ENCODE measurements at places on chromosomes 12 and 14.

- DNase-seq: no peak
These were observed 42.3 kb downstream of the NPAS3 start for GRCh38 chr14:32980902-32981501.

GRCh38 chr14:93797071-93797470, 8.8 kb upstream of the PRIMA1 start:
- DNase-seq: no peak

GRCh38 chr14:30657606-30658163, 35.6 kb downstream of the SCFD1 start:
- DNase-seq: no peak

GRCh38 chr12:54641554-54641953, 6.6 kb downstream of the DCD start:
- no peak for DNase-seq

DNA sequence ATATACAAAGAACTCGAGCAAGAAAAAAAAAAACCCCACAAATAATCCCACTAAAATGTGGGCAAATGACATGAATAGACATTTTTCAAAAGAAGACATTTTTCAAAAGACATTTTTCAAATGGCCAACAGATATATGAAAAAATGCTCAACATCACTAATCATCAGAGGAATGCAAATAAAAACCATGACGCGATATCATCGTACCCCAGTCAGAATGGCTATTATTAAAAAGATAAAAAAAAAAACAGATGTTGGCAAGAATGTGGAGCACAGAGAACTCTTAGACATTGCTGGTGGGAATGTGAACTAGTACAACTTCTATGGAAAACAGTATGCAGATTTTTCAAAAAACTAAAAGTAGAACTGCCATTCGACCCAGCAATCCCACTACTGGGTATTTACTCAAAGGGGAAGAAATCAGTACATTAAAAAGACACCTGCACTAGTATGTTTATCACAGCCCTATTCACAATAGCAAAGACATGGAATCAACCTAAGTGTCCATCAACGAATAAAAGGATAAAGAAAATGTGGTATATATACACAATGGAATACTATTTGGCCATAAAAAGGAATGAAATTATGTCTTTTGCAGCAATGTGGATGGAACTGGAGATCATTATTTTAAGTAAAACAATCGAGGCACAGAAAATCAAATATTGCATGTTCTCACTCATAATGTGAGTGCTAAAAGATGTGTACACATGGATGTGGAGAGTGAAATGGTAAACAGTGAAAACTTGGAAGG, 16.3 kb downstream of the ZBTB39 start:
- DNase-seq: no peak

- DNase-seq: no peak
These were observed 48.5 kb upstream of the RIMBP2 start for GRCh38 chr12:130764475-130765185.

DNA sequence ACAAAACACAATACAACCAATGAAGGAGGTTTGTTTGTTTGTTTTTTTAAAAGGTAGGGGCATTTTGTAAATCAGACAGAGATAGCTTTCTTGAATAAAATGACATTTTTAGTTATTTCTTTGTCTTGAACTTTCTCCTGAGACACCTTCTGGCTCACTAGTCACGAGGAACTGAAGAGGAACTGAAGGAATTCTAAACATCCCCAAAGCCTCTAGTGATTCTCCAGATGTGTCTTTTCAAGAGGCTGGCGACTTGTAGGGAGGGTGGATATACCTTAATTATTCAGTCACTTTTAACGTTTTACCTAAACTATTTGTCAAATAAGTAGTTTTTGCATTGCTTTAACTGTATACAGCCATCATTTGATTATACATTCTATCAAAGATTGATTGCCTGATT, 211.2 kb upstream of the LRIG3 start:
- no peak for DNase-seq

DNA sequence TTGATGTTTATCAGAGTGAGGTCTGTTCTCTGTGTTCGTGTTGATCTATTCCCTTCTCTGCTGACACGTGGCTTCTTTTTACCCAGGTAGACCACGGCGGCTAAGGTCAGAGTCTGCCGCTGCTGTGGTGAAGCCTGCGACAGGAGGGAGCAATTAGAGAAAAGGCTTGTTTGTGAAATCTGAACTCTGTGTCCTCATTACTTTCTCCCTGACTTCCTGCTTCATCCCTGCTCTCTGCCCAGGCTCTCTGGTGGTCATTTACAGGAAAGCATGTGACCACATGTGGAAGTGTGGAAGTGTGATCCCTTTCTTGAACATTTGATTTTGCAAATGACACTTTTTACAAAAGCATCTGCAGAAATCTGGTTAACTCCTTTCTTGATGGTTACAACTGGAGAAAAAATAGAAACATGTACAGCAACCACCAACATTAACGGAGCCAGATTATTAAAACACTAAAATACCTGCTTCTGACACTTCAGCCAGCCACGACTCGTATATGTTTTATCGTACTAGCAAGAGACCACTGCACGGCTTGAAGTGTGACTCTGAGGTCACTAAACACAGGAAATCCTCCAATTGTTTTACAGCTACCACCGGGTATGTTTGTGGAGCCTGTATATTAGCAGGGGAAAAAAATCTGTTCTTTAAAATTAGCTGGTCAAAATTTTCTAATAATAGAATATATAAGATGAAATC, 388.6 kb upstream of the TMPO start:
- no peak for DNase-seq

- no peak for DNase-seq
These were observed 47.3 kb upstream of the LRIG3 start for GRCh38 chr12:58967561-58967960.

DNA sequence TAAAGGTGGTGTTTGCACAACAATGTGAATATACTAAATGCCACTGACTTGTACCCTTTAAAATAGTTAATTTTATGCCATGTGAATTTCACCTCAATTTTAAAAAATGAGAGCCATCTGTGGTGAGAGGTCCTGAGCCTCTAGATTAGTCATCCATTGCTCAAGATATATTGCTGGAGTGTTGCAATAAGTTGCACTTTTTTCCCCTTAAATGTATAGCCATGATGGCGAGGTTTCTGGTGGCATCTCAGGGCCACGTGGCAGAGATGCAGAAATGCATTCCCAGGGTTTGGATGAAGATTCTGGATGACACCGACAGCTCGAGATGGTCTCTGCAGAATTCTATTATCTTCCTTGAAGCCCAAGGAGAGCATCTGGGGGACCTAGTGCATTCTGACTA, 153.7 kb downstream of the AACS start:
- DNase-seq: no peak

- DNase-seq: no peak
These were observed 37.5 kb downstream of the FZD10 start for GRCh38 chr12:130199581-130200390.

DNA sequence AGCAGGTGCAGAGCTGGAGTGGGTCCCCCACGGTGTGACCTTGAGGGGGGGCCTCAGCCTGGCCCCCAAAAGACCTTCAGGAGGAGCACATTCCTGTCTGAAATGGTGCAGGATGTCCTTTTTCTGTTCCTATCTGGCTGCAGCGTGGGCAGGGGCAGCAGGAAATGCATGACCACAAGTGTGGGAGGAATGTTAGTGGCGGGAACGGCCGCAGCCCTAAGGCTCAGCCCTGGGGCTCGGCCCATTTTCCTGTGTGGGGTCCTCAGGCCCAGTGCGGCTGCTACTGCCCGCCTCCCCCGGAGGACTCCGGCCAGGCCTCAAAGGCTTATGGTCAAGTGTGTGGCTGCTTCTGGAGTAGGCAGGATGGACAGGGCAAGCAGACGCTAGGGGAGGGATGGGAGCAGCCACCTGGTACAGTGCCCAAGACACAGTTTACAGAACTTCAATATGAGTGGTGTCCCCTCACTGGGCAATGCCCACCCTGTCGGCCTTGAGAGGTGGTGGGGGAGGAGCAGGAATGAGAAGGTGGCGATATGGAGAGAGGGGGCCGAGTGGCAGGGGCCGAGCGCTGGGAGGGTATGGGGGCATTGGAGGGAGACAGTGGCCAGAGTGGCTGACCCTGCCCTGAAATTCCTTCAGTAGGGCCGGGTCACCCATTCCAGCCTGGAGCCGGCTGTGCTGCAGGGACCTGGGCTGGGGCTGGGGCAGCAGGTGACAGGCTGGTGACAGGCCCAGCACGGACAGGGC, 137.4 kb downstream of the CALM1 start:
- no peak for DNase-seq

GRCh38 chr14:64955297-64955696, 12.8 kb upstream of the GPX2 start:
- DNase-seq: no peak

- DNase-seq: no peak
These were observed 2.1 kb upstream of the CCT2 start for GRCh38 chr12:69583203-69583602.

- DNase-seq: peak; percentile 85
These were observed at the start of gene KLC1 for GRCh38 chr14:103628684-103629502. KLC1 (plus strand) TSS chr14:103629211; CDS start chr14:103654565, 25,354 bp downstream.

GRCh38 chr12:111285200-111285599, 83.7 kb downstream of the PHETA1 start:
- no peak for DNase-seq

DNA sequence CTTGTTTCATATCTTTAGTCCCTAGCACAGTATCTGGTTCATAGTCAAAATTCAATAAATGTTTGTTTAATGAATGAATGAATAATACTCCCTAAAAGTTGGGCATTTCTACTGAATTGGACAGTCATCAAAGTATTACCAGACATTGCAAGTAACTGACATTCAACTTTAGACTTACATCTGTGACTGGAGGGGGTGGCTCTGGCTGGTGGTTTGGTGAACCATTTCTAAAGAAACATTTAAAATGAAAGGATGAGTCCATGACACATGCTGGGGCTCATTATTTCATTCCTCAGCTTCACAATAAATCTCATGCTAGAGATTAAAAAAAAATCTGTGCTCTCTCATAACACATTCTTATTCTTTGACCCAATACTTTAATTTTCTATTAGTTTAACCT, 20.6 kb upstream of the CSRNP2 start:
- DNase-seq: no peak
